ENCODE measurements at places on chromosomes 4 and X.

- no peak for DNase-seq
These were observed 55.2 kb downstream of the GAB1 start for GRCh38 chr4:143391895-143392294.

- no peak for DNase-seq
These were observed 169.5 kb upstream of the SCML1 start for GRCh38 chrX:17567821-17568220.

- no peak for DNase-seq
These were observed 125.6 kb downstream of the CDS1 start for GRCh38 chr4:84708406-84709135.

DNA sequence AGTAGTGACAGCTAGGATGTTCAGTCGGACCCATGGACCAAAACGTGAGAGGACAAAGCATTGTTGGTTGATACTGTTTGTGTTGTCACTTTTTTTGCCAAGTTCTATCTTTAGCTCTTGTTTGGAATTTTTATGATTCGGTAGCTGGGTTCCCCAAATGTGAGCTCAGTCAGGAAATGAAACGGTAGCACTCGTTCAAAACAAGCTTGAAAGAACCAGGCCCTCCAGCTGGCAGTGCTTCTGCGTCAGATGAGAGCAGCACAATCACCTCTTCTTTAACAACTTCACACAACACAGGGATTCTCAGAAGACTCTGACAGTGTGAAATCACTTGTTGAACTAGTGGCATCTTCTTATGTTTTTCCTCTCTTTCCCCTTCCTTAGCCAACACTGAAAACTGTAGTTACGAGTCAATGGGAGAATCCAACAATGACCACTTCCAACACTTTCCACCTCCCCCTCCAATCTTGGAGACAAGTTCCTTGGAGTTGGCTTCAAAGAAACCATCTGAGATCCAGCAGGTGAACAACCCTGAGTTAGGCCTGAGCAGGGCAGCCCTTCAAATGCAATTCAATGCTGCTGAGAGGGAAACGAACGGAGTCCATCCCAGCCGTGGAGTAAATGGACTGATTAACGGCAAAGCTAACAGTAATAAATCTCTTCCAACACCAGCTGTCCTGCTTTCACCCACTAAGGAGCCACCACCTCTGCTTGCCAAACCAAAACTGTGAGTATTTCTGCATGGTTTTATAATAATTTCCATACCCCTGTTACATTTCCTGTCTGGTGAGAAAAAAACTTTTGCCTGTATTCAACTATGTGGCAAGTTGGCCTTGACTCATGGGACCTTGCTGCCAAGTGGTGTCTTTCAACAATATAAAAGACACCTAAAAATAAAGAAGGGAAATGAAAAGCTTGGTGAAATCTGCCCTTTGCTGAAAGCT lies 214.6 kb downstream of the PALLD start:
- DNase-seq, result no peak

DNA sequence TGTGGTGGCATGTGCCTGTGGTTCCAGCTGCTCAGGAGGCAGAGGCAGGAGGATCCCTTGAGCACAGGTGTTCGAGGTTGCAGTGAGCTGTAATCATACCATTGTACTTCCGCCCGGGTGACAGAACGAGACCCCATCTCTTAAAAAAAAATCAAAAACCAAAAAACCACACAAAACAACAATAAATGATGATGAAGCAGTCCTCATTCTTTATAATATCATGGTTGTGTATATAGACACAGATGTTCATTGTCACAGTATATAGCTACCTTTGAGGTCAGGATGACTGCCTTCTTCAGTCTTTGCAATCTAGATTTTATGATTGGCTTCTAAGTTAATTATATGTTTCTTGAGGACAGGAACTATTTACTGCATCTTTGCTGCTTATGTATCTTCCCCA lies 37.0 kb downstream of the ZFX start:
- no peak for DNase-seq

Data from epithelial cell of prostate (primary cell).